ENCODE measurements at places on chromosomes 1 and 21.
A peak's percentile ranks its signal among the peaks of the same experiment; 100 is the strongest.

DNA sequence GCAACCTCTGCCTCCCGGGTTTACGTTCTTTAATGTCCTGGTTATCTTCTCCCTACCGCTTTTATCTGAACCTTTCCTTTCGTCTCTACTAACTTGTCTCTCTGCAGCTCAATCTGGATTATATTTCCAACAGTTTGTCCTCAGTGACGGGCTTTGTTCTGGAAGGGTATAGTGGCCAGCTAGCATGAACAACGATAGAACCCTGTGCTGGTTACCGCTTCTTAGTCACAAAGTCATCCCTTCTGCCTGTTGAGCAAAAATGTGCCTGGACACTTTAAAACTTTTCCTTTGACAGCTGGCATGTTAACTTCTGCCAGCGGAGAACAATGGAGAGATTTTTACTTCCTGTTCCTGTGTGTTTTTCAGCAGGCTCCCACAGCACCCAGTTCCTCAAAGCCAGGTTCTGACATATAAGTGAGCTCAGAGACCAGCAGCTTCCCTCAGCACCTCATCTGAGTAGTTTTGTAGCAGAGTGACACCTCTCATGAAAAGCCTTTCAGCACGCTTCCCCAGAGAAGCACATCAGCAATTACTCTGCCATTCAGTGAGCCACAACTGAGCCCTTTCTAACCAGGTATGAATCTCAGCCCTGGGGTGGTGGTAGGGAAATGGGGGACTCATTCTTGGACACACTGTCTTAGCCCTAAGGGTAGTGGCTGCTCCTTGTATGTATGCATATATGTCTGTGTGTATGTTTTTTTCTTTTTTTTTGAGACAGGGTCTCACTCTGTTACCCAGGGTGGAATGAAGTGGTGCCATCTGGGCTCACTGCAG lies 23.6 kb upstream of the CCDC17 start:
- H3K27me3 ChIP-seq = no peaks in the 10 kb centered on the region
- no peak overlapping the region for H3K27ac ChIP-seq
- DNase-seq = no peak
- peaks cover 15% of the 10 kb centered on the region for H3K4me1 ChIP-seq

DNA sequence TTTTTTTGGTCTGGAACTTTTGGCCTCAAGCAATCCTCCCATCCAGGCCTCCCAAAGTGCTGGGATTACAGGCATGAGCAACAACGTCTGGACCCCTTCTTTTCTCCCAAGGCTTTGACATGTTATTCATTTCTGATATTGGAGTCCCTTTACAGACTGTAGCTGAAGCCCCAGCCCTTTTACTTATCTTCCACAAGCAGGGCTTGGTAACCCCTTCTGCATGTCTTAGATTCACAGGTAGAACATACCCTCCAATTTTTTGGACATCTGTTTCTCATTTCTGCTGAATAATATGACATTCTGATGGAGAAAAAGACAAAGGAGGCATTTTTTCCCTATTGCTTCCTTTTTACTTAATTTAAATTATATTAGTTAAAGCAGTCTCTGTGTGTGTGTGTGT lies 39.2 kb upstream of the RGS21 start:
- no peaks in the 10 kb centered on the region for H3K27me3 ChIP-seq
- no peak overlapping the region for H3K27ac ChIP-seq
- DNase-seq = no peak

DNA sequence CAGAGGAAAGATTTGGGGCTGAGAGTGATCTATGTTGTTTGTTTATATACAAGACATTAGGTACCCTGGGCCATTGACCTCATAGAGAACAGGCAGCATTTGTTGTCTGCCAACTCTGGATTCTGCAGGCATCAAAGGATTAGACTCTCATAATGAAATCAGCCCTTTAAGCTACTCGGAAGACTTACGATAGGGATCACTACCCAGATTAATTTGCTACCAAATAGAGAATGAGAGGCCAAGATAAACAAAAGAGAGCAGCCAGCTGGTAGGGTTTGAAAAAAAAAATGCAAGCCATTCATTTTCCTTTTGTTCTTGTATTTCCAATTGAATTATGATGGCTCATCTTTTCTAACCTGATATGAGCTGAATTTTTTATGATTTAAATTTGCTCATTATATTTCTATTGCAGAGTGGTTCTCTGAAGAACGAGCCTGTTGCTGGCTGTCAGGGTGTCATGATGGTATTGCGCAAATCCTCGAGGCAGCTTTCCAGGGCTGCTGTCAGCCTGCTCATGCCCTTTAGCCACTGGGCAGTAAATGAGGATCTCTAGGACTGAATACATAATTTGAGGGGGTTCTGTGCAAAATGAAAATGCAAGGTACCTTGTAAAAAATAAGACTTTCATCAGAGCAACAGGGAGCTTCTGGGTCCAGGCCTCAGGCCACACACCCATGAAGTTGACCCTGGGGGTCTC lies 116.4 kb upstream of the KCNJ15 start:
- no peak for DNase-seq
- H3K36me3 ChIP-seq = no peaks in the 10 kb centered on the region
- H3K27me3 ChIP-seq = no peaks in the 10 kb centered on the region
- H3K4me1 ChIP-seq = peaks cover 16% of the 10 kb centered on the region
- peak overlapping the region; percentile 19 for H3K27ac ChIP-seq

DNA sequence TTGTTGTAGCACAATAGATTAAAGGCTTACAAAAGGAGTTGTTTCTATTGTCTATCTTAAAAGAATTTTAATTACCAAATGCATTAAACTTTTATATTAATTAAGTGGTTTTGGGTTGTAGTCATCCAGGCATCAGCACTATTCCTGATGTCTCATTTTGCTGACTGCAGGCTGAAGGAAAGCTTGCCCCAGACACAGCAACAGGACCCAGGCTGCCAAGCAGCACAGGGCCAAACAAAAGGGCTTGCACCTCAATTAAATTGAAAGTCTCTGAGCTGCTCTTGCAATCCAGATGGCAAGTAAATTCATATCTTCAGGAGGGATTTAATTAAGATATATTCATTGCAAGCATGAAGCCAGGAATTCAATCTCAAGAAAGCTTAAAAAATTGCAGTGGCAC lies 80.7 kb upstream of the CHODL start:
- no peak overlapping the region for H3K27ac ChIP-seq
- no peaks in the 10 kb centered on the region for H3K36me3 ChIP-seq
- no peaks in the 10 kb centered on the region for H3K4me1 ChIP-seq
- no peaks in the 10 kb centered on the region for H3K27me3 ChIP-seq
- no peak for DNase-seq

GRCh38 chr1:38123356-38124135 lies 77.0 kb upstream of the POU3F1 start:
- H3K27ac ChIP-seq = no peak overlapping the region
- H3K4me3 ChIP-seq = no peak overlapping the region
- H3K36me3 ChIP-seq = no peaks in the 10 kb centered on the region
- H3K27me3 ChIP-seq = no peaks in the 10 kb centered on the region
- peak; percentile 46 for DNase-seq

DNA sequence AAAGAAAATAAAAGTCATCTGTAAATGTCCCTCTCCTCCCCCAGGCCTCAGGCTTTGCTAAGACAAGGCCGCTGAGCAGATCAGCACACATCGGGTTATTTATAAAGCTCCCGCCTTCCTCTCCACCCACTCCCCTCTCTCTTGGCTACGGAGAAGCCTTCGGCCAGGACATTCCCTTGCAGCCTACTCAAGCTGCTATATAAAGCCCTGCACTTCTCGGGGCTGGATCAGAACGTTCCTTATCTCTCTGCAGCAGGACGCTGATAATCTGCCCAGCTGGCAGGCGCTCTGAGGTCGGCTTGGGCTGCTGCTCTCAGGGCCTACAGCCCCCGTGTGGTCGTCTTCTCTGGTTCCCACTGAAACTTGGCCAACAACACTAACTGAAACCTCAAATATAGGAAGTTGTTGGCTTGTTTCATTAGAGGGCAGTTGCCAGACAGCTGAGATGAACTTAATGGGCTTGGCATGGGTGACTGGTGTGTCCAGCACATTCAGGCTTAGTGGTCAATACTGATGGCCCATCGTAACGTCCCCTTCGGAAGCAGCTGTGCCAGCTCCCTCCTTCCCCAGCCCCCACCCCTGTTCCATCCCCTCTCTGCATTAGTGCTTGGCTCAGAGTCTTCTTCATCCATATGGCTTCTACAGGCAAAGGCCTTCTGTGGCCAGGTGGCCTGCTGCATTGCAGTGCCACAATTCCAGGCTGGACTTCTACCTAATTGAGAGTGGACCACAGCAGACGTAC lies 64.6 kb downstream of the IER5 start:
- no peak overlapping the region for H3K4me3 ChIP-seq
- no peaks in the 10 kb centered on the region for H3K36me3 ChIP-seq
- peak overlapping the region; percentile 84 for H3K27ac ChIP-seq
- H3K4me1 ChIP-seq = peaks cover 36% of the 10 kb centered on the region

Measured in upper lobe of left lung (tissue), 6 donors.